ENCODE measurements at places on chromosomes 12 and 14.

DNA sequence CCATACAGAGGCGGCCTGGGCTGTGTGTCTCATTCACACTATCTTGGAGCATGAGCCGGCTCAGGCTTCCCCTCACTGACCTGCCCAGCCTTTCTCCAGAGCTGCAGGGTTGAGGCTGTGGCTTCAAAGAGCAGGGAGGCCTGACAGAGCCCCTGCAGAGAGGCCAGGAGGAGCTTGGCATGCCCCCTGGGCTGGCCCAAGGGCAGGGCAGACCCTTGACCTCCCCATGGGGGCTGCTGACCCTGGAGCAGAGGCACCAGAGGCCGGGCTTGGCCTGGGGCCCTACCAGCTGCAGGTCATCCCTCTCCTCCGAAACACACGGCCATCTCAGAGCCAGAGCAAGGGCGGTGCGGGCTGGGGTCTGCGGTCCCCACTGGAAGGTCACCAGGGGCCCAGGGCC lies 46.6 kb upstream of the FZD10 start:
- no peak for DNase-seq

DNA sequence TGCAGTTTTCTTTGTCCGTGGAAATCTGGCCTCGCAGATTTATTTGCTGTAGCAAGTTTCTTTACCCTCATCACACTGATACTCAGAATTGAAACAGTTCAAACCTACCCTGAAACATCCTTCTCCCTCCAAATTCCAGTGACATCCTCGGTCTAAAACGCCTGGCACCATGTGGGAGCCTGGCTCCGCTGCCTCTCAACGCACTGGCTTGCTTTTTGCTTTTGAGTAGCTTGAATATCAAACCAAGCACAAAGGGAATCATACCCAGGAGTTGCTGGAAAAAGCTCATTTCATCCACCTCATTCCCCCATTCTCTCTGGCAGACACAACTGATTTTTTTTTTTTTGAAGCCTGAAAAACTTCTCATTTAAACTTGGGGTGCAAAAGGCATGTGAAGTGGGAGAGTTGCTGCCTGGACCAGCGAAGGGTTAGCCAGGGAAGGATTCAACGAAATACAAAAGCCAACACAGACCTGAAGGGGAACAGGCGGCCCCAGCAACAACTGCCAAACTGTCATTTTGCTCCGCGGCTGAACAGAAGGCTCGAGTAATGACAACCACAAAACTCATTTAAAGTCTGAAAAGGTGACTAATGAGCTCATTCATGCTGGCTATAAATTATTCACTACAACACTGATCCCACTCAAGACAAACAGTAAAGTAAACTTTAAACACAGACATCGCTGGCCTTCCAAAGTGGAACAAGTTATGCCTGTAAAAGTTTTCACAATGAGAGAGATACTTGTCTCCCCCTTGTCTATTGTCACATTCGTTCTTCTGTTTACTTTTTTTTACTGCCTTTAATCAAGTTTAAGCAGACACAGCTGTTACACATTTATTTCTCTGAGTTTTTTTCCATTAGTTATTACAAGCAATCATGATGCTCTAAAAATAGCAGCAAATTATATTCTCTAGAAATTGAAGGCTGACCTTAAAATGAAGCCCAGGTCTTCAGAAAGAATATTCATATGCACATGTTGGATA lies 12.5 kb upstream of the FOXN3 start:
- peak; percentile 24 for DNase-seq

DNA sequence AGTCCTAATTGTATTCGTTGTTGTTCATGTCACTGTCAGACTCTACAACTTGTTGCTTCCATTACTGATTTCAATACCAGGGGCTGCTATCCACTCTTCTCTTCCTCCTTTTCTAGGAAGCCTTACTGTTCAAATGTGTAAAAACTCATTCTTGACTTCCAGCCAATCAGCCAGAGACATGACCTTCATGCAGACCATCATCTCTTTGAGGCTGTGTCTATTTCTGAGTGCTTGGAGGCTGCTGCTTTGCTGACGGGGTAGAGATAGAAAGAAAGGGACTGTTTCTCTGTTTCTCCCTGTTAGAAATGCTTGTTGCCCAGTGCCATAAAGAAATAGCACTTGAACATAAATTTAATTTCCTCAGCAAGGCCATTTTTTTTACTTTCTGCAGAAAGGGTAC lies 282.9 kb downstream of the RGS6 start:
- no peak for DNase-seq

DNA sequence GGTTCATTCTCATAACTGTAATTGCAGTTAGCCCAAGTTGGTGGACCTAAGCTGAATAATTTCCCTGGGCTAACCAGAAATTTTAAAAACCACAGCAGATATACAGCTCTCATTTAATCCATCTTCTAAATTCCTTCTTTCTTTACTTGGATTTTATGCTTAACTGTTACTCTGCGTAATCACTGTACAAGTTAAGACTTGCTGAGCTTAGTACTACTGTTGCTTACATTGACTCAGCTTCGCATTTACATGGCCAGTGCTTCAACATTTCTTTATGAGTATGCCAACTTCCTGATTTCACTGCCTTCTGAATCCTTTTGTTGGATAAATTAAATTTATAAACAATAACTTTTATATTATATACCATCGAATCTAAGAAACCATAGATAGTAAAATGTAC lies 147.4 kb downstream of the SLC38A4 start:
- no peak for DNase-seq

- peak; percentile 80 for DNase-seq
Observed at GRCh38 chr12:65123435-65124063, 2.4 kb upstream of the WIF1 start.

- DNase-seq = no peak
Observed at GRCh38 chr12:124098101-124098757, 125.2 kb downstream of the ZNF664 start.

DNA sequence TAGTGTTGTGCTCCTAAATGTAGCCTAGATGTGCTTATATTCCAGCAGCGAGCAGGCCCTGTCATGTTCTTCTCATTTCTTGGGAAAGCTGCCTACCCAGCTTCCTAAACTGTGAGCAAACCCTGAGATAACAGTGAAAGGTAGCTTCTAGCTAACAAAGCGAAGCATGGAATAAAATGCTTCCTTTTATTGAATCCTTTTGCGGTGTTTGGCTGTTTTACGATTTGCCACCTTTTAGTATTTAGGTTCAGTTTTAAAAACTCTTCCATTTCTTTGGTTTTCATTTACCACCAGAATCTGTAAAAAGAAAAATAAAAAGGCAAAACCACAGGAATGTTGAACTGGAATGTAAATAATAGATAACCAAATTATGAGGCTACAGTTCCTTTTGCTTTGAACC lies 5.0 kb upstream of the PKP2 start:
- DNase-seq = no peak

DNA sequence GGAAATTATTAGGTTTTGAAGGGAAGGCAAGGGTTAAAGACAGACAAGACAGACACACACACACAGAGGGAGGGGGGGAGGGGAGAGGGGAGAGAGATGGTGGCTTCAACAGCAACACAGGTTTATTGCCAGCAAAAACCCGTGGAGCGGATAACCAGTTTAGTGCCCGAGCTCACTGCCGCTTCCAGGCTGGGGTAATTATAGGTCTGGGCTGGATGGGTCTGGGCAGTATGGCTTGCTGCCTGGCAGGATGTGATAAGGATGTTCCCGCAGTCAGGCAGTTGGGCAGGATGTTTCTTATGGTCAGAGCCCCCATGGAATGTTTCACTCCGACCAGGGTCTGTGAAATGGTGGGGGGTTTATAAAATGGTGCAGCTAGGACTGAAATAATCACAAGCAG lies 4.4 kb upstream of the TDRD9 start:
- no peak for DNase-seq

DNA sequence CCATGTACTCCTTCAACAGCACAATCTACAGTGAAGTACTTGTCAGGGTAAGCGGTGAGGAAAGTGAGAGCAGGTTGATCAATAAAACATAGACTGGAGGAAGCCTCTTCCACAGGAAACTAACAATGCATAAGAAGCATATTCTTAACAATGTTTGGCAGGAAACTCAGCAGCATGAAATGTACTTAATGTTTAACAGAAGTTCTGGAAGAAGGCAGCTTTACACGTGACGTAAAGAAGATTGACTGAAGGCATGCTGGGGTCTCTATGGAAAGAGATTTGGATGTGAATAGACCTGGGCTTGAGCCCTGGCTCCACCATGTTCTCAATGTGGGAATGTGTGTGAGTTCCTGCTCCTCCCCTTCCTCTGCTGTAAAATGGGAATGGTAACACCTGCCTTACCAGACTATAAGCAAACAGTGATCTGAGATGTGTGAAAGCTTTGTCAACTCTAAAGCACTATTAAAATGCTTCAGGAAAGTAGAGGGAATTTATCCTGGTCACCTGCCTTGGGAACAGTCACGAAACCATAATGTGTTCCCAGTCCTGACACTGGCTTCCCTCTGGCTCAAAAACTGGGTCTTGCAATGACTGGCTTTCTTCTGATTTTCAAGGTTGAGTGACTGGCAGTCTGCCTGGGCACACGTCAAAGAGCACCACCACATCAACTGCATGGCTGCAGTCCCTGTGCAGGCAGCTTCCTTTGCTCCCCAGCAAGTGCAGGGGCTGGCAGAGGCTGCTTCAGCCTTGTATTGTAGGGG lies 384.6 kb downstream of the APAF1 start:
- DNase-seq = no peak

- no peak for DNase-seq
Observed at GRCh38 chr14:77861201-77861600, 61.3 kb downstream of the ADCK1 start.

DNA sequence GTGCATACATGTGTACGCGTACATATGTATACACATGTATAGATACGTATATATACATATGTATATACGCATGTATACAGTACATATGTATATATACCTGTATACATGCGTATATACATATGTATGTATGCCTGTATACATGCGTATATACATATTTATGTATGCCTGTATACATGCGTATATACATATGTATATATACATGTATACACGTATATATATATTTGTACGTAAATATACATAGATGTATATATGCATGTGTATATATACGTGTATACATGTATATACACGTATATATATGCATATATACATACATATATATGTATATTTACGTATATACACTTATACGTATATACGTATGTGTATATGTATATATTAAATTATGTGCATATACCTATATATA lies 93.9 kb upstream of the ABCD2 start:
- no peak for DNase-seq

DNA sequence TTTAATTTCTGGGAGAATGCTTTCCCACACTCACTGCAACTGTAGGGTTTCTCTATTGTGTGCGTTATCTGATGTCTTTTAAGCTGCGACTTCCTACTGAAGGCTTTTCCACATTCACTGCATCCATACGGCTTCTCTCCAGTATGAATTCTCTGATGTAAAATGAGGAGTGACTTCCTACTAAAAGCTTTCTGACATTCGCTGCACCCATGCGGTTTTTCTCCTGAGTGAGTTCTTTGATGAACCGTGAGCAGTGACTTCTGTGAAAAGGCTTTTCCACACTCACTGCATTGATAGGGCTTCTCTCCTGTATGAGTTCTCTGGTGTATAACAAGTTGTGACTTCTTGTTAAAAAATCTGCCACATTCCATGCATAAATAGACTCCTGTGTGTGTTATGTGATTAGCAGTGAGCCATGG lies 29.7 kb downstream of the ZNF605 start:
- DNase-seq = no peak

GRCh38 chr14:103177376-103177775 lies 54.1 kb downstream of the TNFAIP2 start:
- DNase-seq = no peak

- DNase-seq = no peak
Observed at GRCh38 chr14:104751539-104752422, 1.2 kb upstream of the SIVA1 start.

GRCh38 chr12:16307856-16308475 lies 30.5 kb upstream of the SLC15A5 start:
- no peak for DNase-seq

DNA sequence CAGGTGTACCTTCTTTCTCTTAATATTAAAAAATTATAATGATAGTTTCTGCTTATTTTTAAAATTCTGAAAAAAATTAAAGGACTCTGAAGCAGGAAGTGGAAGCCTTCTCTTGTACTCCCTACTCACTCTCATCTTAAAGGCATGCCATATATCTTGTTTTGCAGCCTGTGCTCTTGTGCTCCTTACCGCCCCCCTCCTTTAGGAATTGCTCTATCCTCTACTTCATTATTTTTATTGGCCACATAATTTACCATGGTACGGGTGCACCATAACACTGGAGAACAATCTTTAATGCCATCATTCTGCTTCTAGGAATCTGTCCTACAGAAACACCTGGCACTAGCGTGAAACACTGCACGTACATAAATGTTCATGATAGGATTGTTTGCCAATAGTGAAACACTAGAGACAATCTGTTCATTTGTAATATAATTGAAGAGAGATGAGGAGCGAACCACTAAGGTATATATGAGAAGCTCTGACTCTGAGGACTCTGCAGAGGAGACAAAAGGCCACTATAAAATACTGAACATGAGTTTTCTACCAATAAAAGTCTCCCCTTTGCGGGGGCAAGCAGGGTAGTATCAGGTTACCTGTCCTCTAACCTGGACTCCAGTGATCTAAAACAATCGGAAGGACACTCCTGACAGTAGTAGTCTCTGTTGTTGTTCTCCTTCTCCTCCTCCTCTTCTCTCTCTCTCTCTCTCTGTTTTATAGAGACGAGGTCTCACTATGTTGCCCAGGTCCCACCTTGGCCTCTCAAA lies 6.3 kb upstream of the NYNRIN start:
- peak; percentile 46 for DNase-seq

DNA sequence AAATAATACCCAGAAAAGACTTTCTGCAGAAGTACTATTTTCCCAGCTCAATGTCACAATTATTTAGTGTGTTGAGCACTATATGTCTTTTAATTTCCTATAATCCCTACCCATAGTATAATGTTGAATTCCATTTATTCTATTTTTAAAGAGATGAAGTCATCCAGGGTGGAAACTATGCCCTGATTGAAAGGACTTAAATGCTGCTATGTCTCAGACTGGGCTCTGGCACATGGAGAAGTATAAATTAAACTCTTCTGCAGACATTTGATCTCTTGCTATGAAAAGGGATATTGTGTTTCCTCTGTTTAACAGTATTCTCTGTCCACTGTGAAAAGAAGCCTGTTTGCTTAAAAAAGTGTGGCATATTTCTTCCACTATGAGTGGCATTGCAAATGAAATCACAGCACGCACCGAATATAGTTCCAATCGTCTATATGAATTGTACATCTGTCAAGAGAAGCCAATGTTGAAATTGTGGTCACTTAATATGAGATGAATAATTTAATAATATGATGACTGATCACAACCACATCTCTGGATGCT lies 192.3 kb downstream of the BCAT1 start:
- no peak for DNase-seq

GRCh38 chr12:57765698-57766463 lies 997 bp downstream of the CYP27B1 start:
- no peak for DNase-seq
